Upper lobe of right lung (tissue), 1 donor: ENCODE measurements at places on chromosomes 2 and 18. TPM values are rescaled to one million over a fixed set of nuclear protein-coding genes. Genes with fewer than 3 reads are reported as not detected.

GRCh38 chr18:62844850-62845643, 129.7 kb downstream of the PHLPP1 start:
- no peak for DNase-seq

DNA sequence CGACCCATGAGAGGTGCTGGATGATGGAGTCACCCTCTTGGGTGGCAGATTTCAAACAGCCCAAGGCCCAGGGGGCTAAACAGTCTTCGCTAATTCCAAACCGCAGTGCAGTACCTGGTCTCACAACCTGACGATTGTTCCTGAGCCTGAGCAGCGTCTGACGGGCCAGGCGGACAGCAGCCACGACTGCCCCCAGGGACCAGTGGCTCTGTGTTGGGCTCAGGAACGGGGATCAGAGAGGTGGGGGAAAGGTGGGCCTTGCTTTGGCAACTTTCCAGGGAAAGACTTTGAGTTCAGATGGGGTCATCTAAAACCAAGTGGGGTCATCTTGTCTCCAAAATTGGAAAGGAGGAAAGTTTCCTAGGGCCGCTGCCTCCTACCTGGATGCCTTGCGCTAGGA, 492 bp downstream of the COLEC11 start:
- DNase-seq = no peak

DNA sequence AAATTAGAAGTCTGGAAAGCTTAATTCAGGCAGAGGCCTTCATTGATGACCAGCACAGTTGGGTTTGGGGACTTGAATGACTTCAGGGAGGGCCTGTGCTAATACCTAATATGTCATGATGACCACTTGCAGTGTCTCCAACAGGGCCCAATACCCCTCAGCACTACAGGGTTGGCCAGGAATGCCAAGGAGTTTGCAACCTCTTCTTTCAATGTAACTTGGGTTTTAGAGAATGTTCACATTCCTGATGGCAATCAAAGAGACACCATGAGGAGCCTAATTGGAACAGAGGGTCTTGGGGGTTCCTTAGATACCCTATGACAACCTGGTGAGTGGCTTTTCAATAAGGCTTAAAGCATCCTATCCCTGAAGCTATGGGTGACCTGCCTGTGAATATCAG, 52.4 kb upstream of the ST8SIA3 start:
- DNase-seq = no peak

DNA sequence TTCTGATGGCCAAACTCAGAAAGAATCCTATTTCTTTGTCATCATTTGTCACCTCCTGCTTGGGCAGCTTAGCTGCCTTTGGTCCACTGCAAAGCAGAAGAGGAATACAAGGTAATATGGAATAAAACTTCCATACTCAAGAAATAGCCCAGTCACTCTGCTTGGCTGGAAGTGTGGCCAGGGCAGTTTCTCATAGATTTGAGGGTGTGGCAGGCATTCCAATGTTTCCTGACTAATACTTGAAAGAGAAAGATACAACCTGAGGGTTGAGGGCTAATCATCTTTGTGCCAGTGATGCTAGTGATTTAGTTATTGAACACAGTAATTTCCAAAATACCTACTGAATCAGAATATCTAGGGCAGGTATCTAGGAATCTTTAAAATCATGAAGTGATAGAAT, 83.1 kb downstream of the FAM161A start:
- no peak for DNase-seq

- peak; percentile 83 for DNase-seq
Observed at GRCh38 chr18:45837283-45838070, 12.0 kb downstream of the SIGLEC15 start.

- DNase-seq = no peak
Observed at GRCh38 chr18:72208920-72209676, 335.0 kb downstream of the CBLN2 start.

DNA sequence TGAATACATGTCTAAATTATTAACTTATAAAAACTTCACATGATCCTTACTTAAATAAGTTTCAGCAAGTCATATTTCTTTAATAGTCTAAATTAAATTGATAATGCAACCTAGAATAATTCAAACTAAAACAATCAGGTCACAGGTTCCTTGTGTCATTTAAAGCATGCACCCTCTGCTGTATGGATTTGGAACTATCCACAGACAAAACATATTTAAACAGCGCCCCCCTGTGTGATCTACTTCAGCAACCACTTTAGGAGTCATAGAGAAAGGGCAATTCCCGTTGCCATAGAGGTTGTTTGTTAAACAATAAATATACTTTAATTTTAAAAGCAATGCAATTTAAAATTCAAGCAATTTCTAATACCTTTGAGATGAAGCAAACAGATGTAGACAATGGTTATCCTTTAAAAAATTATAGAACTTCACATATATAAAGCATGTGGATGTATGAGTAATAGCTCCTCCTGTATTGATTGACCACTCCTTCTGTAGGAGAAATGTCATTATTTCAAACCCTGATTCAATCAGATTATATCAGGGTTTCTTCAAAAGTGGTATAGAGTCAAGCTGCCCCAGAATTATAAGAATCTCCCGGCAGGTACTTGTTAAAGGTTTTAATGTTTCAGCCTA, 21.2 kb downstream of the GRB14 start:
- DNase-seq = no peak

- no peak for DNase-seq
Observed at GRCh38 chr2:241041589-241042158, 43.3 kb downstream of the SNED1 start.

DNA sequence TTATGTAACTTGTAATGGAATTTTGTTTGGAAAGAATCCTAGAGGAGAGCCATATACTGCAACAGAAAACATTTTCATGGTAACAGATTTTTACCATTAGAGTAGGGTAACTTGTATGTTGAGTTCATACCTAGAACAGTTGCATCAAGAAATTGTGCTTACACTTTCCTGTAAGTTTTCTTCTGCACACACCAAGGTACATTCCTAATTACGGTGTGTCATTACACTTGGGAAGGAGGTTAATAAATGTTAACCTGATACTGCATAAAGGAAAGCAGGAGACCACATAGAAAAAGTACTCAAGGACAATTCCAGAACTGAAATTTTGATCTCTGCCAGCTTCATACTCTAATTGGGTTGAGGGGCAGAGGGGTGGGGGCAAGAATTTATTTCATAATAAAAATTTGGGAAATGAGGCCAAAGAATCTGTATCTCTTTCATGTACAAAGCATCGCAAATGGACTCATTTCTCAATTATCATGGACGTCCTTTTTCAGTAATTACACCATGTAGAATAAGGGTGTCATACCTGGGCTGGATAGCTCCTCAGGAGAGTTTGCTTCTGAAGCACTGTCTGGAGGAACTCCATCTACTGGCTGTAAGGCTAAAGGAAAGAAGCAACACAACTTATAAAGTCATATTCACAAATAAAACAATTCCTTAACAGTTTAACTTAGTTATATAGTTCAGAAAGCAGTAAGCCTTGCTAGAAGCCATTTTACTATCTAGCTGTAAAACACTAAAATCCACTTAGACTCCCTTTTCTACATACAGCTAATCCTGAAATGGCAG, 82.8 kb upstream of the GRB14 start:
- DNase-seq = no peak

DNA sequence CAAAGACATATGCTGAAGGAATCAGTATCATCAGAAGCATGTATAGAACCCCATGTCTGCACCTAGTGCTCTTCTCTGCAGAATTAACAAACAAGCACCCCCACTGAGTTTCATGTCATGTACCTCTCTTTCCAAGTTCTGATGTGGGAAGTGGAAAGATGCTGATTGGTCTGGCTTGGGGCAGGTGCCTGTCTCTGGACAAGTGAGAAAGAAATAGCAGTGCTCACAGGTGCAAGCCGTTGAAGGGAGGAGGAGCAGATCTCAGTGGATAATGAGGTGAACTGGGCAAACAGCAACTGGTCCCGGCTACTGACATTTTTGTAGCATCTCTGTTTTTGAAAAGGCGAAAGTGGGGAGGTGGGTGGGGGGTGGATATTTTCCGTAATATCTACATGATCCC, 17.5 kb upstream of the ACVR1 start:
- DNase-seq = no peak

GRCh38 chr18:73520229-73520628, 627.4 kb downstream of the FBXO15 start:
- DNase-seq = no peak

DNA sequence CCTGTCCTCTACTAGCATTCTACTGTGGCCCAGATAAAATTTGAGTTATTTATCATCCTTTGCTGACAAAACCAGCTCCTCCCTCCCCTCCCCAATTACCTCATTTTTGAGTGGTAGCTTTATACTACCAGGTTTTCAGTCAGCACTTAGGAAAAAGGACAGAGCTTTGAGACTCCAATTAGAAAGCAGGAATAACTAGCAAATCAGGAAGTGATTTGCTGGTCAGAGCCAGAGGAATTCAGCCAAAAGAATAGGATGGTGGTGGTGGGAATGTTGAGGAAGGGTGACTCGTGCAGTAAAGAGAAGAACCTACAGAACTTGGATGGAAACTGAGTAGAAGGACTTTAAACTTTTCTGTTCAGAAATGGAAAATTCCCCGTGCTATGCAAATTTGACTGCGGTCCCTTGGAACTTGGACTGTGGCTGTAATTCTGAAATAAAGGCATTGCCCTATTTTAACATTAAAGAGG, 3.7 kb downstream of the MYL12B start:
- no peak for DNase-seq

- no peak for DNase-seq
Observed at GRCh38 chr2:4246364-4247131, 543.2 kb downstream of the DCDC2C start.

DNA sequence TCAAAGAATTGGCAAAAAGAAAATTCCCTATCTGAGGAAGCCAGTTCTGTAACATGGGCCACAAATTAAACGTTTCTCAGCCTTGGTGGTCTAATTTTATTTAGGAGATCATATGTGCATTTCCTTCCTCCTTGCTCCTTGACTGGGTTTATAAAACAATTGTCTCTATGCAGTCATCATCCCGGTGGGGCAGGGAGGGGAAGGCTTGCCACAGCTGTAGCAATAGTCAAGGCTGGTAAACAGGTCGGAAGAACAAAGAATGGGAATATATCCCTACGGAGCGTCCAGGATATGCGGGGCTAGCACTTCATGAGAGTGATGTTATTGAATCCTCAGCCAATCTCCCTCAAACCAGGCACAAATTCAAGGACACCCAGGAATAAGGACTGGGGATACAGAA, 143.8 kb downstream of the RNF152 start:
- DNase-seq = no peak

DNA sequence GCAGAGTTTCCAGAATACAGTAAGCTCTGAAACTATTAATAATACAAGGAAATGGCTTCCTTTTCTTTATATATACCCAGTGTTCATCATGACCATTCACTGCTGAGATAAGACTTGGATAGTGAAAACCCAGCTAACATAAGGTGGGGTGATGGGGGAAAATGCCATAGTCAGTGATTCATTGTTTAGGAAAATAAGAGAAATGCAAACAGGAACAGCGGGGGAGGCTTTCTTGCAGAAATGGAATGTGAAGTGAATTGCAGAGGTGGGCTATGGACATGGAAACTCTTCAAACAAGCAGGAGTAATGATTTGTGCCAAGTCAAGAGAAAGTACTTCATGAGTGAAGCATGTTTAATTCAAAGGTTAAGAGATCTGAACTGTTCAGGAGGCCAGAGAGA, 519.4 kb downstream of the TDRD15 start:
- DNase-seq = no peak

STARD6 gene
- total RNA-seq = not detected

CCL20 gene
- total RNA-seq = 4.9 TPM

ALKAL2 gene
- 18.7 TPM for total RNA-seq

PEX13 gene
- 26.9 TPM for total RNA-seq

PROM2 gene
- 6.0 TPM for total RNA-seq
